NCI-H2029 treated with DMSO at 0.1 percent for 48 hours (cell line): ENCODE measurements at places on chromosomes 4 and X.

DNA sequence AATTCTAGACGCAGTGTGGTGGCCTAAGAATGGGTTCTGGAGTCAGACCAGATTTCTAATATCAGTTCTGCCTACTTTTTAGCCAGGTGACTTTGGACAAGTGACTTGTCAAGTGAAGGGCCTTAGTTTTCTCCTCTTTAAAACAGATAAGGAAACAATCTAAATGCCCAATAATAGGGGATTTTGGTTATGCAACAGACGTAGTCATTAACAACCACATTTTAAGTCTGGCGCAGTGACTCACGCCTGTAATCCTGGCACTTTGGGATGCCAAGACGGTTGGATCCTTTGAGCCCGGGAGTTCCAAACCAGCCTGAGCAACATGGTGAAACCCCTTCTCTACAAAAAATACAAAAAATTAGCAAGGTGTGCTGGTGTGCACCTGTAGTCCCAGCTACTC lies 2.1 kb upstream of the ZMYM3 start:
- DNase-seq, result no peak

GRCh38 chr4:20354120-20354519 lies 102.4 kb downstream of the SLIT2 start:
- peak; percentile 5 for DNase-seq

GRCh38 chr4:174697202-174697601 lies 131.8 kb downstream of the GLRA3 start:
- no peak for DNase-seq

DNA sequence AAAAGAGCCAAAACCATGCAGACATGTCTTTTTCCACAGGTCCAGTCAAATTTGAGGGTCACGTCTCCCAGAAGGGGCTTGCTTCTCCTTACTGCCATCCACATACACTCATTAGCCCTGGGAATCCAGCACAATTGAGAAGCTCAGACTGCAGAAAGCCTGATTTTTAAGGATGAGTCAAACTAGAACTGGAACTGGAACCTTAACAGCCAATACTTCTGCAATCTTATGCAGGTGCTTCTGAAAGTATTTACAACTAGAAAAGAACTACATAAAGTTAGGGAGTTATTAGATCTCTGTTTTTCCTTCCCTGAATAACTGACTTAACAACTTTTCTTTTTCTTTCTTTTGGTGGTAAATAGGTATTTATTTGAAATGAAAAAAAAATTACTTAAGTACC lies 86.3 kb downstream of the CDS1 start:
- no peak for DNase-seq

- no peak for DNase-seq
Measured at GRCh38 chr4:184534511-184535391, 60.4 kb upstream of the IRF2 start.

- no peak for DNase-seq
Measured at GRCh38 chrX:20595928-20596575, 329.3 kb upstream of the RPS6KA3 start.

DNA sequence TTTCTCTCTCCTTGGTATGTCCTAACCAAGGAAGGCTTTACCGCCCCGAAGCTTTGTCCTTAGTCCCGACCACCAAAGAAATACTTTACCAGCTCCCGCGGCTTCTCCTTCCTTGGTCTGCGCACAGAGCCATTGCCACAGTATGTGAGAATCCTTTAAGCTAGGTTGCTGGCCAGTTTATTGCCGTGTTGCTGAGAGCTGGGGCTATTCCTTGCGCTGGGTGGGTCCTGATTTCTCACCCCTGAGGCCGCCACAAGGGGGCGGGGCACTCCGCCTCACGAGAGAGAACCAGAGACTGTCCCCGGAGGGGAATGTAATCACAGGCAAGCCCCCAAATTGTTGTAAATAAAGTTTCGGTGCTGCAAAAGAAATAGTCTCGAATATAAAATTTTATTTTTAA lies 331.0 kb upstream of the PCDH10 start:
- peak; percentile 48 for DNase-seq

- DNase-seq, result no peak
Measured at GRCh38 chr4:157795495-157795894, 377.3 kb downstream of the GASK1B start.

GRCh38 chr4:74692972-74693371 lies 101.4 kb downstream of the BTC start:
- DNase-seq, result no peak

DNA sequence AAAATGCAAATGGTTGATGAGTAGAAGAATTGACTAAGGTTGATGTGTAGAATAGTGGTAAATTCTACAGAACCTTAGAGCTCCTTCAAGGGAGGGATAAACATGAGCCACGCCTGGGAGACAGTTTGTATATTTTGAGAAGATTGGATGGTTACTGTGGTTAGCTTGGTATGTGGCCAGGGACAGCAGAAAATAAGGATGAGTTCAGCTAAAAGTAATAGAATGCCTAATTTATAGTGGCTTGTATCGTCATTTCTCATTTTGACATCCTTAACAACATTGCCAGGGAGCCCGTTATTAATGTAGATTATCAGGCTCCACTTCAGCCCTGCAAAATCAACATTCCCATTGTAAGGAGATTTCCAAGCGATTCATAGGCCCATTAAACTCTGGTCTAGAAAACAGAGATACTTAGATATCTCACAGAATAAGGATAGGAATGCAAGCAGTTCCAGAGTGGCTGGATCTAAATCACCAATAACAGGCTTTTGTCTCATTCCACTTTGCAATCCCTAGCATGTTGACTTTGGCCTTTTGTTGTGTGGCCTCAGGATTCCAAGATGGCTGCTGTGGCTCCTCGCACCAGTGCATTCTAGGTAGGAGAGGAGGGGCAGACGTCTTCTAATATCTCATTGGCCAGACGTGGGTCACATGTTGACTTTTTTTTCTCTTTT lies 6.4 kb upstream of the PTTG2 start:
- DNase-seq, result no peak

DNA sequence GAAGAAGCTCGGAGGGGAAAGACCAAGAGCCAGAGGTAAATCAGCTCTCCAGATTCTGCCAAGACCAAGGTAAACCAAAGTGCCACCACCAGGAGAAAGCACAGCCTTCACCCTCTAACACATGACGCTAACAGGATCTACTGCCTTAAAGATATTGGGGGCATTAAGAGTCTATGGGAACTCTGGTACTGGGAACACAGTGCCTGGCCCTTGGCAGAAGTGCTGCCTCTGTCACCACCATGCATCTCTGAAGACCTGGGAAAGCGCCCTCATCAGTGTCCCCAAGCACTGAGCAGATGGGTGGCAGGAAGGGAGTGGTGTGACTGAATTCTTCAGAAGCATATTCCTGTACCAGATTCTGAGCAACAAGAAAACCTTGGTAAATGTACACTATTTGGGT lies 1.3 kb downstream of the QDPR start:
- DNase-seq, result no peak

- DNase-seq, result peak; percentile 60
Measured at GRCh38 chrX:119516157-119516702, 48.0 kb downstream of the SLC25A5 start.

- no peak for DNase-seq
Measured at GRCh38 chr4:85725721-85726170, 250.8 kb downstream of the ARHGAP24 start.

- DNase-seq, result no peak
Measured at GRCh38 chr4:43316813-43317212, 424.3 kb downstream of the GRXCR1 start.

- DNase-seq, result peak; percentile 66
Measured at GRCh38 chr4:145731028-145731427, 51.1 kb downstream of the C4orf51 start.

DNA sequence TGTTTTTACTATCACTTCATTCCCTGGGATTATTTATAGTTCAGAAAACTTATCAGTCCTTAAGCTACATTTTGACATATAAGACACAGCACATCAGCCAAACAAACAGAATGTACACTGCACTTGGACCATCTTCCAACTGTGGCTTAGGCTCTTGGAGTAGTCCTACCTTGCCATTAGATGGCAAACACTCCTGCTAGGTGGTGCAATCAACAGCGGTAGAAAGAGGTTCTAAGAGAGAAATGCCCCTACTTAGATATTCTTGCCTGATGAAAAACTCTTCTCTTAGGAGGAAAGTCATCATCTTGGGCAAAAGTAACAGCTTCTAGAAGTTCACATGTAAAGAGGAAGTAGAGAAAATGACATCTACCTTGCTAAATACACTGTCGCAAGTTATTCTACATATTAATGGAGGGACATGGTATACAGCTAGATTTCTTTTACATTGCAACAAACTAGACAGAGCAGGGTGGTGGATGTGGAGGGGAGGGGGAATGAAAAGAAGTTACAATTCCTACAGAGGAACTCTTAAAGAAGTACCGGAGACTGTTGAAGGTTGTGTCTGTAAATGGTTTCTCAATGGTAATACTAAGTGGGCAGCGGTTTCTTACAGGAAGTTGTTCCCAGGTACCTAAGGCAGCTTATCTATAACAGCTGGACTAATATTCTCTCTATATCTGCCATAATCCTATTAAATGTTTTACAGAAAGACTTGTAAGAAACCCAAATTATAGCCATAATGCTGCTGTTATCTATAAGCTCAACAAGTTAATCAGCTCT lies 8.1 kb upstream of the STPG2 start:
- no peak for DNase-seq

DNA sequence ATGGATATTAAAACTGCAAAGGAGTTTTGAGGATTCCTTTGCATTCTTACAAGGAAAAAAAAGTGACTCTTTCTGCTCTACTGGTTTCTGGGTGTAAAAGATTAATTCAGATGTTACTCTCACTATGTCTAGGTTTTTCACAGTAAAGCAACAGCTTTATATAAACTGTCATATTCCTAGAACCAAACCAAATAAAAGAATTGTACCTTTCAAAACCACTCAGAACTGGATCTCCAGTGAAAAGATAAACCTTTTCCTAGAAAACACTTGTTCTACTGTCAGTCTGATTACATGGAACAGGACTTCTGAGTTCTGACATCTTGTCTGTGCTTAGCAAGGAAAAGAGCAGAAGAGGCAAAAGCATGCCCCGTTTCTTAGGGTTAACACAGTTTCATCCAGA lies 5.0 kb upstream of the PPID start:
- DNase-seq, result no peak

- no peak for DNase-seq
Measured at GRCh38 chr4:73885574-73886267, 16.5 kb downstream of the CXCL1 start.

GRCh38 chr4:80125252-80126177 lies 52.5 kb upstream of the ANTXR2 start:
- no peak for DNase-seq

DNA sequence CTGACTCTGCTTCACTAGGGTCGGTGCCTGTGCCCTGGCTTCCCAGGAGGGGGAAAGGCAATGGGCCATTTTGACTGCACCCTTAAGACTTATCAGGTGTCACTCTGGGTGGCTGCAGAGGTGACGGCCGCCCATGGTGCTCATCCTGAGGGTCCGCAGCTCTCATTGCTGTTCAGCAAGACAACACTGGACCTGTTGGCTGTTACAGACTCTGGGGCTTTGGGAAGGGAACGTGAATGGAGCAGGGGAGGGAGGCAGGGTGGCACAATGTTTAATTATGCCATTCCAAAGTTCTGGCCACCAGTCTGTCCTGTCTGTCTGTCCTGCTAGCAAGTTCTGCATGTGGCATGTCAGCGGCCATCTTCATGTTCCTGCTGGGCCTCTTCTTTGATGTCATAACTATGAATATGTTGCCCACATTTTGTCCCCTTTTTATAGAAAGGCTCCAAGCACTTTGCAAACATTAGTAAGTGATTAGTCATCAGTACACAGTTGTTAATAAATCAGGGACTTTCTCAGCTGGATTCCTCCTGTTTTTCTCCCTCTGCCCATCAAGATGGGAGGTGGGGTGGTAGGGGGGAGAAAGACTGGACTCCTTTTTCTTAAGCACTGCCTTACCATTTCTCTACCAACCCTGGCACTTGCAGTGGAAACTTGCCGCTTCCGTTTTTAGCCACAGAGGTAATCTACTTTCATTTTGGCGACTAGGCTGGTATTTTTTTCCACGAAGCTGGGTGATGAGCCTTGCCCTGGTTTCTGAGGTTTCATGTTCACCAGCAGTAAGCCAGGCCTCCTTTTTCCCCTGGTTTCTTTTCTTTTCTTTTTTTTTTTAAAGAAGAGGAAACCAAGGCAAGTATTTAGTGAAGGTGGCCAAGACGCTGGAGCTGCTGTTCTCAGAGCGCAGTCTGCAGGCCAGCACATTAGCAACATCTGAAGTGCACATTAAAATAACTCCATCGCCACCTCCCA lies 88.6 kb upstream of the TRIM2 start:
- no peak for DNase-seq

- no peak for DNase-seq
Measured at GRCh38 chr4:189396435-189396834, 544.2 kb upstream of the FRG1 start.

GRCh38 chr4:80279751-80280150 lies 13.3 kb downstream of the FGF5 start:
- no peak for DNase-seq

DNA sequence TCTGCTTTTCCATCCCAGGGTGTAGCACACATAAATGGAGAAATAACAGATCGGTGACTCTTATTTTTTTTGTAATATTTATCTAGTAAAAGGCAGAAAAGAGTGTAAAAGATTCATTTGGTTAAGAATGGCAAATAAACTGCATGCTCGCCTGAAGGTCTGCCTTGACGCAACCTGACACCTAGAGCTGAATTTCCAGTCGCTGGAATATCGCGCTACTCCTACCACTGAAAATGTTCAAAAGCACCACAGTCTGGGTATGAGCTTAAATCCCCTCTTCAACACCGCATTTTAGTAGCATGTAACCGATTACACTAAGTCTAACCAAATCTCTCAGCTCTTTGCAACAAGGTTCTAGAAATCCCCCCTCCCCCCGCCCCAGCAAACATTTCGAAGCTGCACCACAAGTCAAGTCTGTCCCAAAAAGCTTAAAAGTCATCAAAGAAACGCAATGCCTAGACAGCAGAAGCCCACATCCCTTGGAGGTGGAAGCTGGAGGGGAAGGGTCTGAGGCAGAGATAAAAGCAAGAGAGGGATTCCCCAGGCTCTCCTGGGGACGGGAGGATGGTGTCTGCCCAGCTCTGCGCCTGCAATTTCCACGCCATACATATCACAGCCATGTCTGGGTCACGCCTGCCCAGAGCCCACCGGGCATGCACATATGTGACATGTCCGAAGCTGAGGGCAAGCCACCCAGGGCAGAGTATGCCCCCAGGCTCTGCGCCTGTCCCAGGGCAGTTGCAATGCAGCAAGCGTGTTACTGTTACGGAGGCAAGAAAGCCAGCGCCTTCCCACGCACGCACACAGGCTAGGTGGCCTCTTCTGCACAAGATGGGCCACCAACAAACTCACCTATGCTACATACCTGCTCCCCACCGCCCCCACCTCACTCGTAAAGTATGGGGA lies 1.4 kb downstream of the FGF13 start:
- DNase-seq, result no peak

DNA sequence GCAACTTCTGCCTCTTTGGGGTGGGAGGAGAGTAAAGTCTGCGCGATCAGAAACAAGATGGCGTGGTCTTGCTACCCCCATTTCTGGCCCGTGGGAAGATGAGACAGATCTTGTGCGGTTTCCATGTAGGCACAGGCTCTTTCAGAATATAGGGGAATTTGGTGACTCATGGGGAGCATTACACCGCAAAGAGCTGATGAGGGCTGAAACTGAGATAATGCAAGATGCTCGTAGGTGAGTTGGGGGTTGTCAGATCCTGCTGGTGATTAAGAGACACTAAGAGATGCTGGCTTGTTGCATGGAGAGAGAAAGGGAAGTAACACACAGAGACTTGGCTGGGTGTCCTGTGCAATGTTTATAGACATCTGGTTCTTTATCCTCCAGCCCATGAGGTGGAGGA lies 1.5 kb downstream of the EVC start:
- DNase-seq, result no peak
